ENCODE measurements at places on chromosomes 16 and 17. TPM values are rescaled to one million over a fixed set of nuclear protein-coding genes. Genes with fewer than 3 reads are reported as not detected.
A peak's percentile ranks its signal among the peaks of the same experiment; 100 is the strongest.

CDIP1 gene
- total RNA-seq, result 68.0 TPM

PGP gene
- total RNA-seq, result 24.1 TPM

DNA sequence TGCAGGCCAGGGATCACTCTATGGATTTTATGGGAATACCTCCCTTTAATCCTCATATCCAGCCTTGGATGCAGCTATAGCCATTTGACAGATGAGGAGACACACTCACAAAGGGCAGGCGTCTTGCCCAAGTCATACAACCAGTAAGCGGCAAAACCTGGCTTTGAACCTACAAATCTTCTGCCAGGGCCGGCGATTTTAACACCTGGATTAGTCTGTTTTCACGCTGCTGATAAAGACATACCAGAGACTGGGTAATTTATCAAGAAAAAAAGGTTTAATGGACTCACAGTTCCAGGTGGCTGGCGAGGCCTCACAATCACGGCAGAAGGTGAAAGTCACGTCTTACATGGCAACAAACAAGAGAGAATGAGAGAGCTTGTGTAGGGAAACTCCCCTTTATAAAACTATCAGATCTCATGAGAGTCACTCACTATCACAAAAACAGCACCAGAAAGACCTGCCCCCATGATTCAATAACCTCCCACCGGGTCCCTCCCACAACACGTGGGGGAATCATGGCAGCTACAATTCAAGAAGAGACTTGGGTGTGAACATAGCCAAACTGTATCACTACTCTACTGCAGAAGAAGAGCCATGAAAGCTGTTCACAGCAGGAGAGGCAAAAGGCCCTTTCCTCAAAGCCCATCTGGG is 67.5 kb downstream of the XYLT1 start:
- H3K4me3 ChIP-seq, result no peak overlapping the region
- H3K36me3 ChIP-seq, result no peaks in the 10 kb centered on the region
- no peaks in the 10 kb centered on the region for H3K27me3 ChIP-seq

GRCh38 chr16:78936060-78936459 is 664.5 kb downstream of the MAF start:
- H3K36me3 ChIP-seq, result no peaks in the 10 kb centered on the region
- DNase-seq, result no peak

DNA sequence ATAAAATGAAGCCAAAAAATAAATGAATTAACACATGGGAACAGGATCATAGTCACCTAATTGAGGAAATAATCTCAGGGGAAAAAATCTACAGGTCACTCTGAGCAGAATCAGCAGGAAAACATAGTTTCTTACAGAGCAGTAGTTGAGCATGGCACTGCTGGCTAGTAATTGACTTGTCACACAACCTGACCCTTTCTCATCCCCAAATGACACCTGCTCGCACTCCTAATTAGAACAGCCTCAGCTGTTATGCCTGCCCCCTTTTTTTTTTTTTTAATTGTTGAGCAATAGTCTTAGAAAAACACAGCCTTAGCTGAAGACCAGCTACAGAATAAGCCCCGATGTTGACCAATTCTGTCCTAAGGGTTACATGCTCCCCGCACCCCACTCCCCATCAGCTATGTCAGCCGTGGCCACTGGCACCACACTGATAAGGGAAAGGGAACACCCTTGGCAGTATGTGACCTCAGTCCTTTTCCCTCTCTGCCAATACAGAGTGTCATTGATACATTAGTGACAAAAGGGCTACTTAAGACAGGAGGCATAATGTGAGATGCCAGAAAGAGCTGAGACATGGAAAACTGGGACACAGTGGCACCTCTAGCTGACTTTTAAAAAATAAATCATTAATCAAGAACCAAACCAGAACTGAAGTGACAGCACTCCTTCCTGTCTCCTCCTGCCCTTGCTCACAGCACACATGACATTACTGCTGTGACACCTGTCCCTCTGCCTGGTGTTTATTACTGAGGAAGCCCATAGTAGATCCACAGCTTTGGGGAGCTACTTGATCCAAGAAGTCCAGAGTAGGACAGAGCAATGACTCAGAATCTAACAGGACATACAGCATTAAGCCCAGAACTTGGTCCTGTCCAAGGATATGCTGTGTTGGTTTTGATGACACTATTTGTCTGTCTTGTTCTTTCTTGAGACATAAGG is 41.7 kb downstream of the WDR59 start:
- no peak overlapping the region for H3K4me3 ChIP-seq
- DNase-seq, result peak; percentile 61
- H3K4me1 ChIP-seq, result no peaks in the 10 kb centered on the region
- no peaks in the 10 kb centered on the region for H3K27me3 ChIP-seq

RNF222 gene
- total RNA-seq, result not detected

SHCBP1 gene
- total RNA-seq, result 1.8 TPM

SMURF2 gene
- 13.8 TPM for total RNA-seq

KCNJ2 gene
- 2.4 TPM for total RNA-seq

- no peaks in the 10 kb centered on the region for H3K36me3 ChIP-seq
- H3K4me1 ChIP-seq, result peaks cover 2% of the 10 kb centered on the region
- H3K4me3 ChIP-seq, result no peak overlapping the region
These were observed 288.6 kb downstream of the SNX29 start for GRCh38 chr16:12265108-12265507.

GRCh38 chr16:66746682-66747081 is 4.7 kb downstream of the DYNC1LI2 start:
- peaks cover 39% of the 10 kb centered on the region for H3K4me1 ChIP-seq
- no peaks in the 10 kb centered on the region for H3K36me3 ChIP-seq
- DNase-seq, result no peak
- H3K27ac ChIP-seq, result no peak overlapping the region

SOCS1 gene
- 3.9 TPM for total RNA-seq

GRCh38 chr17:14329900-14330491 is 29.1 kb downstream of the HS3ST3B1 start:
- no peak overlapping the region for H3K4me3 ChIP-seq
- no peak for DNase-seq
- no peaks in the 10 kb centered on the region for H3K36me3 ChIP-seq
- H3K4me1 ChIP-seq, result no peaks in the 10 kb centered on the region
- no peak overlapping the region for H3K27ac ChIP-seq

DCTN5 gene
- 45.9 TPM for total RNA-seq

C17orf50 gene
- total RNA-seq, result not detected

All from adrenal gland (tissue), 19 donors.